ENCODE measurements at places on chromosomes 4 and X.

GRCh38 chr4:95889662-95890061 is 49.8 kb downstream of the PDHA2 start:
- DNase-seq, result no peak

- no peak for DNase-seq
These were observed 48.3 kb upstream of the NAP1L2 start for GRCh38 chrX:73262991-73263390.

- no peak for DNase-seq
These were observed 15.5 kb upstream of the GPM6A start for GRCh38 chr4:175827516-175827915.

- DNase-seq, result no peak
These were observed 91.9 kb upstream of the SH3RF1 start for GRCh38 chr4:169362607-169363006.

GRCh38 chr4:108556588-108557200 is 63.7 kb upstream of the RPL34 start:
- DNase-seq, result no peak

GRCh38 chr4:54659749-54660535 is 2.2 kb downstream of the KIT start:
- no peak for DNase-seq

- DNase-seq, result no peak
These were observed 9.5 kb downstream of the GUCY1B1 start for GRCh38 chr4:155768370-155768769.

DNA sequence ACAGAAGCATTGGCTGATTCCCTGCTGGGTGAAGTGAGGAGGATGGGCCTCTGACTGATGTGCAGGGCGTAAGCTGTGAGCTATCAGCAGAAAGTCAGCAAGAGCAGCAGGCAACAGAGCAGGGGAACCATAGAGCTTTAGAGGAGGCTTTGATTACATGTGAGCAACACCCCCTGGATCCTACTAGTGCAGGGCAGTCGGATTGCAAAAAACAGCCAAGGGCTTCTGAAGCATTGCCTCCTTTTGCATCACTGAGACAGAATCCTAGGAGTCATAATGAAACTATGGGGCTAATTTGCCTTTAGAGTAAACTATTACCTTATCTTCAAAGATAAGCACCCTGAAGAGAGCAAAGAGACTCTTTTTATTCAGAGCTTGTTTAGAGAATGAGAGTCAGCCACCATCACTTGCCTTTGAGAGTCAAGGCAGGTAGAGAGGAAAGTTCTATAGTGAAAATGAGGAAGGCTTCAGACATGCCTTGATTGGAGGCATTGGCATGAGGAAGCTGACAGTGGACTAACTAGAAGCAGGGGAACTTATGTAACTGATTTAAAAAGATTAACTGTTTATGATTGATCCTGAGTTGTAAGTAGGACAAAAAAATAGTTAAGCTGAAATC is 420.3 kb downstream of the PDHA2 start:
- no peak for DNase-seq

- DNase-seq, result no peak
These were observed 18.8 kb upstream of the RPL34 start for GRCh38 chr4:108601532-108601931.

GRCh38 chr4:177236886-177237285 is 72.8 kb upstream of the NEIL3 start:
- DNase-seq, result no peak

- no peak for DNase-seq
These were observed 118.8 kb upstream of the AFF2 start for GRCh38 chrX:148381603-148382002.

GRCh38 chrX:57985951-57986350 is 75.7 kb upstream of the ZXDA start:
- no peak for DNase-seq

- DNase-seq, result no peak
These were observed 27.5 kb downstream of the ARX start for GRCh38 chrX:24988314-24988713.

- no peak for DNase-seq
These were observed 104.4 kb downstream of the PJA1 start for GRCh38 chrX:69060631-69061408.

DNA sequence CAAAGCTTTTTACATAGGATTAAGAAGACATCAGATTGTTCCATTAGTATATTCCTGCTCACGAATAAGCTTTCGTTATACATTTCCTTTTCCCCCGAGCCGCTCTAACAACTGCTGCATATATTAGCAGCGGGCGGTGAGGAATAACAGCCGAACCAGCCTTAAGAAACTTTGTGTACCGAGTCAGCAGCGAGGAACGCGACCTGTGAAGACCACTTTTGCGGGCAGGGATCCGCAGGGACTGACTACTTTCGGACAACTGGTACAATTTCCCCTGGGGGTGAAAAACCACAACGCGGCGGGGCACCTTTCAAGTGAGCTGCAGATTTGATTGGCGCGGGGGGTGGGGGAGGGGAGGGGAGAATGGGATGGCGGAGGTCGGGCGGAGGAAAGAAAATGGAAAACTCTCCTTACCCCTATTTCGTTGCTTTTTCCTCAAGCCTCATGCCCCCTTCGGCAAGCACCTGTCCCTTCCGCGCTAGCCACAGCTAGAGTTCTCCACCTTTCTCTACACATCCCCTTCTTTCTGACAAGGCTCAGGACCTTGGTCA is 5.9 kb upstream of the PITX2 start:
- no peak for DNase-seq

DNA sequence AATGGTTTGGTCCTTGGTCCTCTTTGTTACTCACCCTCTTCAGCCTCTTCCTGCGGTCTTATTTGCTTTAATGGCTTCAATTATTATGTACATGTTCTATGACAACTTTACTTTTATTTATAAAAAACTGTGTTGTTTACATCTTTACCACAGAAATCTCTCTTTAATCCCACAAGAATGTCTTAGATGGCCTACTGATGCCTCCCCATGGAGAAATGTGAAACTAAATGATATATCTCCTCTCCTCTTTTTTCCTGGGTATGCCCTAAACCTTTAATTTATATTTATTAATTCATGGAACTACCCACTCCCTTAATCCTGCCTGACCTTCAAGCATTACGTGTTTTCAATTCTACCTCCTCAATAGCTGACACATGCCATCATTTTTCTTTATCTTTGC is 573.2 kb downstream of the CENPC start:
- DNase-seq, result no peak

- DNase-seq, result no peak
These were observed 250.4 kb upstream of the JADE1 start for GRCh38 chr4:128558896-128559679.

- peak; percentile 4 for DNase-seq
These were observed 581 bp upstream of the STK32B start for GRCh38 chr4:5050520-5051277.

DNA sequence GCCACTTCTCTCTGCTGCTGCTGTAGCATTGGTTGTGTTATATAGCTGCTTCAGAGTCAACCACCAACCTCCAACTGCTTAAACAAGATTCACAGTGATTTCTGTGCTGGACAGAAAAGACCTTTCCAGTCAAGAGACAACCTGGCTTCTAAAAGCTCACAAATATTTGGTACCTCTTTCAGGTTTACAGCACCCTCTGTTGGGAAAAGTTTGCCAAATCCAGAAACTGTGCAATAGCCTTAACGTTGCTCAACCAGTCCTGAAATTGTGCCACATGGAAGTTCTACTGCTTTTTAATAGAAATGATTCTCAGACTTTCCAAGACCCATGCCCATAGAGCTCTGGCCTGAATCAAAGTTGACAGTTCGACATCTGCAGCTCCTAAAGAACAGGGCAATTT is 842.1 kb upstream of the HTR2C start:
- no peak for DNase-seq

GRCh38 chr4:82076809-82077208 is 297.0 kb downstream of the HNRNPD start:
- no peak for DNase-seq

DNA sequence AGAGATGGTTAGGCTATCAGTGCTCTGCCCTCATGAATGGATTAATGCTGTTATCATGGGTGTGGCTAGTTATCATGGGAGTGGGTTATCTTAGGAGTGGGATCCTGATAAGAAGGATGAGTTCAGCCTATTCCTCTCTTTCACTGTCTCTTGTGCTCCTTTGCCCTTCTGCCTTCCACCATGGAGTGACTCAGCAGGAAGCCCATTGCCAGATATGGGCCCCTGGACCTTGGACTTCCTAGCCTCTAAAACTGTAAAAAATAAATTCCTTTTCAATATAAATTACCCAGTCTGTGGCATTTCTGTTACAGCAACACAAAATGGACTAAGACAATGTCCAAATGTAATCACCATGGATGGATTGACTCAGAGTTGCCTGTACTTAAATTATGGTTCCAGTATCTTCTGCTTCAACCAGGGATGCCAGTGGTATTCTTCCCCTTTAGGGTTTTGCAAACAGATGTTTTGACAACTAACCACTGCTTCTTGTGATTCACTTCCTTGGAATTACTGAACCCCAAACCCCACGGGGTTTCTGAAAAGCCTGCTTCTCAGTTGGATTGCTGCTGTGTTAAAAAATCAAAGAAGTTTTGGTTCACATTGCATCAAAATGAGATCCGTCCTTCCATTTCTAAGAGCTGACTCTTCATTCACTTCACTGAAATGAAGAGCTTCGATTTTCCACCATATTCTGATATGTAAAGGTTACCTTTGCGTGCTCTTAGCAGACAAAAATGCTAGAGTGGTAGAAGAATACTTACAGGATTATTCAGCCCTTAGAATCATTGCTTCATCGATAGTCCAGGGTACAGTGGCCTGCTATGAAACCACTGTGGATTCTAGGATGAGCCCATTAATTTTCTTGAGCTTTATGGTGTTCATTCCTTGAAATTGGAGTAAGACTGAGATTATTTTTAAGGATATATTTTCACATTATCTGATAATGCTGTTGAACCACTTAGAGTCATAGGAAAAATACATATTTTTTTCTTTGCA is 107.7 kb downstream of the FRMPD4 start:
- no peak for DNase-seq

DNA sequence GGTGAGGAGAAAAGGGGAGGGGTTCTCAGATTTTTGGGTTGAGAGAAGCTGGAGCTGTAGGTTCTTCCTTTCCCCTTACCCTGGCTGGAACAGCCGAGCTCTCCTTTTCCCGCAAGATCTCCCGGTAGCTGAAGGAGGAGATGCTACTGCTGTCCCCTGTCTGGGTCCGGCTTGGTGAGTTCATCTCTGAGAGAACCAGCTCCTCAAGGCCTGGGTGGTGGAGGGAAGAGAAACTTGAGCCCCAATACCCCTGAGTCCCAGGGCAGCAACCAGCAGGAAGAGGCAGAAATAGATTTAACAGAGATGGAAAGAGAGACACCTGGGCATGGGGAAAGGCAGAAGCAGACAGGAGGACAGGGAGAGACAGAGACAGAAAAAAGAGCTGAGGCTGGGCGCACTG is 6.6 kb upstream of the KCND1 start:
- DNase-seq, result no peak

DNA sequence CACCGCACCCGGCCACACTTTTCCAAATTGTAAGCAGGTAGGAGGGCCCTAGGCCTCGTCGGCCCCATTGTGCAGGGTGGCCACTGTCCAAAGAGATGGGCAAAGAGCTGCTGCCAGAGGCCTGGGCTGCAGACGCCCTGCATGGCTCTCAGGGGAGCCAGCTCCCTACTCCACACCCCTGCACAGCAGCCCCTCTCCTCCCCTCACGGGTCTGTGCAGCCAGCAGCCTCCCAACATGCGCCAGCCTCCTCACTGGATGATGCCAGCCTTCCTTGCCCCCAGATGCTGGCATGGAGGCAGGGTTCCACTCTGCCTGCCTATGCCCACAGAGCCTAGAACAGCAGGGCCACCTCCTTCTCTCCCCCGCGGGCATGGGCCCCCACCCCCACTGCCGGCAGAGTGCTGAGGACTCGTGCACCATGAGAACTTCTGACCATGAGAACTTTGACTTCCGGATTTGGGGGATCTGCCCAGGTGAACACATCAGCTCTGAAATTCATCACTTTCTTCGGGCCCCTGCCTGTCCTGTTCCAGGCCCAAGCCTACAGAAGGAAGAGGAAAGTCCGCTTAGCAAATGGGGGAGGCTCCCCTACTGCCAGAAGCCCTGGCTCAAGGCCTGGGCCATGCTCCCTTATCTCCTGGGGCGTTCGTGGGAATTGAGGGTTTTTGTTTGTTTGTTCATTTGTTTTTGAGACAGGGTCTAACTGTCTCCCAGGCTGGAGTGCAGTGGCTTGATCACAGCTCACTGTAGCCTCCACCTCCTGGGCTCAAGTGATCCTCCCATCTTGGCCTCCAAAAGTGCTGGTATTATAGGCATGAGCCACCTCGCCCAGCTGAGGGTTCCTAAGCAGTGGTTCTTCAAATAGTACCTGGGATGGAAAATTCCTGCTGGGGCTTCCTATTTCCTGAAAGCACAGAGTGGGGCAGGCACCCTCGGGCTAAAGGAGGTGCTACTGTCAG is 8.0 kb downstream of the IRAK1 start:
- DNase-seq, result no peak

DNA sequence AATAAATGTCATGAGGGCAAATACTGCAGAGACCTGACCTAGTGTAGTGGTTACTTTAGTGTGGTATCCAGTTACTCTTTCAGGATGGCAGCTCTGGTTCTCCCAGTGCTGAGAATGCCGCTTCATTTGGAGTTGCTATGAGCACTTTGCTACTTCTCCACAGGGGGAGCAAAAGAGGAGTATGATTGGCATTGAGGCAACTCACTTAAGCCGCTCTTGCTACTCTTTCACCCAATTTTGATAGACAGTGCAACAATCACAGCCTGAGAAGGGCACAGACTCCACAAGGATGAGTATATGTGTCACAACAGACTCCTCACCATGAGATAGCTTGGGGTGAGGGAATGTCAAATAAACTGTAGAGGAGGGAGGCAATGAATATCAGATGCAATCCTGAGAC is 81.2 kb downstream of the NPY1R start:
- no peak for DNase-seq

- DNase-seq, result no peak
These were observed 2.5 kb downstream of the ZNF518B start for GRCh38 chr4:10454726-10455125.

DNA sequence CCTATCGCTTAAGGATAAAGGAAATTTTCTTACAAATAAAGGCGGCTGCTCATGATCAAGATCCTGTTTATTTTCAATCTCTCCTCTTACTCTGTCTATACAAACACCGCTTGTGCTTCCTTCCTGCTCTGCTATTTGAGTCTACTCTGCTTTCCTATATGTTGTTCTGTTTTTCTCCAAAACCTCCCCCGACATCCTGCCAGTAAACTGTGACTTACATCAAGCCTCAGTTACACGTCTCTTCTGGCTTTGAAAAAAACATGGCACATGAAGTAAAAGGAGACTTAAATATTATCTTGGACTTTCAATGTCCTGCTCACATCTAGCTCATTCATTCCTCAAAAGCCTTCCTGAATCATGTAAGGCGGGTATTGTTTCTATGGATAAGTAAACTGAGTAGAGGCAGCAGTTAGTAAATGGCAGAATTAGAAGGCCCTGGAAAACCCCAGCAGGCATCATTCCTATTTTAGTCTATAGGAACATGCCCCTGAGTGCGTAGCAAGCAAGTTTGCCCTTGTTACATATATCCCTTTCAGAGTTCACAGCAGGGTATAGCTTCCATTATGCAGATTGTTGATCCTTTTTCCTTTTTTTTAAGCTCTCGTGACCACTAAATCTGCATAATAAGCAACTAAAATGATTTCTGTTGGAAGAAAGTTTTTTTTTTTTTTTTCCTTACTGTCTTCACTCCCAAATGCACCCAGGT is 280.1 kb downstream of the RAPGEF2 start:
- no peak for DNase-seq
